ENCODE measurements at places on chromosomes 2 and 18.

- DNase-seq, result no peak
These were observed 296.6 kb downstream of the NAPG start for GRCh38 chr18:10822456-10822855.

DNA sequence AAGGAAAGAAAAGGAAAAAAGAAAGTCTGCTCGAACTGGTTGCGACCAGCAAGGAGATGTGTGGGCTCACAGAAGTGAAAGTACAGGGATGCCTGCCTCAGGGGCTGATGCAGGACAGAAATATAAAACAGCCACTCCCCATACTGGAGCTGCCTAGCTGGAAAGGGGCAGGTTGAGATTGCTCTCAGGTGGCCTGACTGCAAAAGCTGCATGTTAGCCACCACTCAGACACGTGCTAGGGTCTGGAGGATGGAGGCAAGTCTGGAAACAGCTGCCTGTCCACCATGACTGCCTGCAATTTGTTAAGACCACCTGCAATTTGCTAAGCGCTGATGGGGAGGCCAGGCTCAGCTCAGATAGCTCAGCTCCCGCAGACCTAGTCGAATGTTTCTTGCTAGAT lies 17.9 kb downstream of the B3GNT7 start:
- DNase-seq, result no peak

DNA sequence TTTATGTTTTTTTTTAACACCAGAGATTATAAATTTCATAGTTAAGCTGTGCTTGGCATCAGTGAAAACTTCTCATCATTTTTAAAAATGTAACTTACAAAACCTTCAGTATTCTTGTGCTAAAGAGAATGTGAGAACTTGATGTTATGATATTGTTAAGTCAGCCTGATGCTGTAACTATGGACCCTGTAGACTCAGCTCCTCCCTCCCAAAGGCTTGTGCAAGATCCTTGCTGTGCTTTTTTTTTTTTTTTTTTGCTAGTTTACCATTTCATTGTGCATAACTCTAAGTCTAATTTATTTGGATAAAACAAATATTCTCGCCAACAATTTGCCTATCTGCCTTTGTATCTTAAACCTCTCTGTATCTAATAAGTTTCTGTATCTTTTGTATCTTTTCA lies 12.9 kb upstream of the TFPI start:
- no peak for DNase-seq

- no peak for DNase-seq
These were observed 4.6 kb downstream of the CD8A start for GRCh38 chr2:86786001-86786536.
